ENCODE measurements at places on chromosomes 4 and X. TPM values are rescaled to one million over a fixed set of nuclear protein-coding genes. Genes with fewer than 3 reads are reported as not detected.

Gene MAGEB10
- not detected for total RNA-seq

Gene LRCH2
- total RNA-seq: 0.23 TPM

DNA sequence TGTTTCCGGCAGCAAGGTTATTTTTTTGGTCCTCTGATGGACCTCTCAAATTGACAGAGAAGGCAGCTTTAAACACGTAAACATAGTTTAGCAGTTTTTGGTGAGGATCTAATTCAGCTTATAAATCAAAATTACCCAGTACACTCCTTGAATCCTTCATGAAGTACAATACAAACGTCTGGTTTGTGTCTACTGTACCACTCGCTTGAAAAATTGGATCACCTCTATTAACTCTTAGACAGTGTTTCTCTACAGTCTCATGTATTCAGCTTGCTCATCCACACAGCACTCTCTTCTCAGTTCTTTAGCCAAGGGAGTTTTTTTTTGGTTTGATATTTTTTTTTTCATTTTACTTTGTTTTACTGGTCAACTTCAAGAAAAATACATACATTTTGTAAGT lies 113.5 kb downstream of the RNF150 start:
- no peak overlapping the region for H3K4me3 ChIP-seq
- no peaks in the 10 kb centered on the region for H3K27me3 ChIP-seq
- no peaks in the 10 kb centered on the region for H3K36me3 ChIP-seq
- no peaks in the 10 kb centered on the region for H3K4me1 ChIP-seq

Gene SPANXA2
- total RNA-seq: not detected

- no peaks in the 10 kb centered on the region for H3K36me3 ChIP-seq
- no peaks in the 10 kb centered on the region for H3K4me1 ChIP-seq
- DNase-seq: no peak
- H3K27me3 ChIP-seq: no peaks in the 10 kb centered on the region
- H3K27ac ChIP-seq: no peak overlapping the region
Measured at GRCh38 chr4:85751866-85752265, 276.9 kb downstream of the ARHGAP24 start.

Gene PDZD11
- total RNA-seq: 13.0 TPM

DNA sequence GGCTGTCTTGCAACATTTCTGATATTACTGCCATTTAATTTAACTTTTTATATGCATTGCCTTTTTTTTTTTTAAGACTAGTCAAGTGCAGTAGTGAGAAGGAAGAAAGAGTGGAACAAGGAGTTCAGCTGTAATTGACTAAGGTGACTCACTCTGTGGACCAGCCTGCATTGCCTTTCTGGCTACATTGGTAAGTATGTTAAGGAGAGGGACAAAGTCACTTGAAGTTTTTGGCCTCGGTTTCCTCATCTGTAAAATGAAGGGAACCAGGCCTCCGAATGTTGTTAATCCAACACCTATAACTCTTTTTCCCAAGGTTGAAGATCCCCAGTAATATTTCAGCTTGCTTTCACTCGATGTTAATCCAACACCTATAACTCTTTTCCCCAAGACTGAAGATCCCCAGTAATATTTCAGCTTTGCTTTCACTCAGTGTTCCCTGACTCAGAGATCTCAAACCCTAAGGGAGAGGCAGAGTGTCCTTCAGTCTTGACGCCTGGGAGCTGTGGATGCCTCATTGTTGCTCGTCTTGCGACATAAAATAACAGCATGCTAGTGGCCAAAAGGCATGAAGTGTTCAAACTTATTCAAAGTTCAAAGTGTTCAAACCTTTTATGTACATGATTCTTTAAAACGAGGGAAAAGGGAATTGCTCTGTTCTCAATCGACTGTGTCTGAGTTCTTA lies 102.0 kb downstream of the SORBS2 start:
- peak overlapping the region; percentile 97 for H3K27ac ChIP-seq
- H3K27me3 ChIP-seq: no peaks in the 10 kb centered on the region
- peaks cover 49% of the 10 kb centered on the region for H3K4me1 ChIP-seq
- no peaks in the 10 kb centered on the region for H3K36me3 ChIP-seq

Gene GPC4
- total RNA-seq: 1.3 TPM

Gene SSX2
- not detected for total RNA-seq

Gene PABPC5
- 0.22 TPM for total RNA-seq

DNA sequence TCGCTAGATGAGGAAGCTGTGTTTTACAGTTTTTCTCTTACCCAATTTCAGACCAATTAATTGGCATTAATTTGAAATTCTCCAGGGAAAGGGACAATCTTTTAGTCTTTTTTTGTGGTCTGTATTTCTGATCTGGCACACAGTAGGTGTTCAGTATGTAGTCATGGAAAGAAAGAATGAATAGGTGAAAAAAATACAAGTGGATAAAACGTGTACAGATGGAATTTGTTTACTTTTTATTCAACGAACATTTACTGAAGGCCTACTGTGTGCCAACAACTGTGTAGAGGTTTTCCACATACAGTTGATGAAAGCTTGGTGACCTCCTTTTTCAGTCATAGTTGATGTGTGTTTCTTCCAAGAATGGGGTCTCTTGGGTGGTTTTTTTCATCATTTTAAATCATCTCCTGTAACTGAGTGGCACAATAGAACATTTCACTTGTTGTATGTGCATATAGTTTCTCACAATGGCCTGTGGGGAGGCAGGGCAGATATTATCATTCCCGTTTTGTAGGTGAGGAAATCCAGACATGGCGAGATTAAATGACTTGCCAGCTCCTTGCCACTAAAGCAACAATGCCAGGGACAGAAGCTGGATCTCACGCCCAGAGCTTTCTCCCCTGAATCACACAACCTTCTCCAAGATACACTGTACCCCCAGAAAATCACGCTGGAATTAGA lies 102.4 kb downstream of the CEP135 start:
- no peak for DNase-seq
- no peaks in the 10 kb centered on the region for H3K4me1 ChIP-seq
- no peaks in the 10 kb centered on the region for H3K27me3 ChIP-seq
- no peaks in the 10 kb centered on the region for H3K36me3 ChIP-seq
- H3K4me3 ChIP-seq: no peak overlapping the region

Gene MAGEB5
- total RNA-seq: not detected

Gene ESX1
- total RNA-seq: not detected

- H3K4me3 ChIP-seq: no peak overlapping the region
- no peaks in the 10 kb centered on the region for H3K27me3 ChIP-seq
- no peaks in the 10 kb centered on the region for H3K4me1 ChIP-seq
- H3K36me3 ChIP-seq: no peaks in the 10 kb centered on the region
Measured at GRCh38 chr4:52576961-52577623, 82.0 kb downstream of the USP46 start.

DNA sequence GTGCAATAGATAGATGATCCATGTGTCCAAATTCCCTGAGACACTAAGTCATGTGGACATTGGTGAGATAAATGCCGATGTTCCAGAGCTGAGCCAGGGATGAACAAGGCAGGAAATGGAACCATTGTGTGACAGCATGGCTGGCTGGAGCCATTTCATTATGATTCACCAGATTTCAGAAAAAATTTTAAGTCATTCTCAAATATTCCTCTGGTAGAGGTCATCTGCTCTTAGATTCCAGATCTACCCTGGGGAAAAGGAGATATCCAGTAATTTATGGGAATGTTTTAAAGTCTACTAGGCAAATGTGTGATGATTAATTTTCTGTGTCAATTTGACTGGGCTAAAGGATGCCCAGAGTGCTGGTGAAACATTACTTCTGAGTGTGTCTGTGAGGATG lies 287.3 kb downstream of the STK32B start:
- no peak overlapping the region for H3K4me3 ChIP-seq
- no peaks in the 10 kb centered on the region for H3K27me3 ChIP-seq
- no peaks in the 10 kb centered on the region for H3K4me1 ChIP-seq
- H3K36me3 ChIP-seq: no peaks in the 10 kb centered on the region
- H3K27ac ChIP-seq: no peak overlapping the region
- no peak for DNase-seq

Gene KLB
- 17.5 TPM for total RNA-seq

Gene MAGEB2
- not detected for total RNA-seq

Gene CRMP1
- total RNA-seq: not detected

GRCh38 chr4:147658501-147658900 lies 25.5 kb downstream of the PRMT9 start:
- H3K27me3 ChIP-seq: no peaks in the 10 kb centered on the region
- H3K36me3 ChIP-seq: peaks cover 28% of the 10 kb centered on the region
- H3K27ac ChIP-seq: no peak overlapping the region
- no peak for DNase-seq
- no peak overlapping the region for H3K4me3 ChIP-seq

DNA sequence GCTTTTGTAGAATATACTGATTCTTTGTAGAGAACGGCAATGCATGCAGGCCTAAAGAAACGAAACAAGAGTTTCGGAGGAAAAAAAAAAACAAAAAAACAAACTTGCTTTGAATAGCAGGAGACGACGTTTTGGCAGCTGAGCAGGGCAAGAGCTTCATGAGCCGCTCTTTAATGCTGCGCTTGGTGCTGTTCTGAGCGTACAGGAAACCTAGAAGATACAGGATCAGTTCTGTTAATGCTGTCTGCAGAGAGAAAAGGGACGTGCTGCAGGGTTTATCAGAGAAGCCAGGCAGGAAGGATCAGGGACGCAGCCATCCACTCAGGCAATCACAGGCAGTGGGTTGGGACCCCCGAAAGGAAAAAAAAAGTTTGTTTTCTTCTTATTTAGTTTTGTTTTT lies 182.2 kb downstream of the PACRGL start:
- no peaks in the 10 kb centered on the region for H3K4me1 ChIP-seq
- no peak overlapping the region for H3K4me3 ChIP-seq
- H3K27ac ChIP-seq: no peak overlapping the region

DNA sequence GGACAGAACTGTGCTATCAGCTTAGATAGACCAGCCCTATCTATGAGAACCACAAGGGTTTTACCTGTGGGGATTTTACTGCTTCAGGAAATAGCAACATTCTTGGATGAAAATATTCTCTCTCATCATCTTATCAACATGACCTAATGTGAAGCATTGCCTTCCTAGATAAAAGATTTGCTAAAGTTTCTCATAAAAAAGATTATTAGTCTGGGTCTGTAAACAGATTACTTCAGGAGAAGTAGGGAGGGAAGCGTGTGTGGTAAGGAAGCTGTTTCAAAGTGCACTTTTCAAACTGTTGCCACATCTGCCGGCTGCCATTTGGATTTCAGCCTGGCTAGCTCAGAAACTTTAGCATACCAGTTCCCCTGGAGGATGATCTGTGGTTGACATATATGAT lies at the start of gene NOX1:
NOX1 (minus strand) TSS at position 35 of the 400 bp plus-strand sequence. CDS start 220 bp downstream, outside the sequence.
- H3K4me1 ChIP-seq: no peaks in the 10 kb centered on the region
- no peak for DNase-seq
- no peaks in the 10 kb centered on the region for H3K36me3 ChIP-seq
- no peak within 1 kb of the TSS for H3K4me3 ChIP-seq
- H3K27me3 ChIP-seq: no peaks in the 10 kb centered on the region
- H3K27ac ChIP-seq: no peak within 1 kb of the TSS

DNA sequence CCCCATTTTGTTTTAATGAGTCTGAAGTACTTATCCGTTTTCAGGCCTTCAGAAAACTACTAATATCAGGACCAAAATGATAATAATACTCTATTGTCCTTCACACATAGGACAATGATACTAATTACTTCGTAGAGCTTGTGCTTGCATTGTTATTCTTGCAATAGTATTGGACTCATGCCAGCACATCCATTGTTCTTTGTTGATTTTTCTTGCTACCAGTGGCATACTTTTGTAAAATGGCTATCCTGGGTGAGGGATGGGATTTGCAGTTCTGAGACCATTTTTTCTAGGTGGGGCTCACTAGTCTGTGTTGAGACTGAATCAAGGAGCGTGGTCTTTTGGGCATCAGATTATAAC lies 195.3 kb downstream of the MAML3 start:
- H3K4me1 ChIP-seq: no peaks in the 10 kb centered on the region
- no peak overlapping the region for H3K4me3 ChIP-seq
- H3K36me3 ChIP-seq: no peaks in the 10 kb centered on the region
- no peak for DNase-seq

GRCh38 chr4:6430927-6431326 lies 41.5 kb downstream of the PPP2R2C start:
- H3K27me3 ChIP-seq: no peaks in the 10 kb centered on the region
- H3K27ac ChIP-seq: no peak overlapping the region
- no peaks in the 10 kb centered on the region for H3K4me1 ChIP-seq
- H3K4me3 ChIP-seq: no peak overlapping the region

- H3K4me3 ChIP-seq: no peak overlapping the region
- no peak overlapping the region for H3K27ac ChIP-seq
- no peaks in the 10 kb centered on the region for H3K27me3 ChIP-seq
Measured at GRCh38 chr4:60579335-60579734, 620.8 kb upstream of the ADGRL3 start.

- H3K27me3 ChIP-seq: no peaks in the 10 kb centered on the region
- no peak overlapping the region for H3K27ac ChIP-seq
- DNase-seq: no peak
- H3K36me3 ChIP-seq: no peaks in the 10 kb centered on the region
Measured at GRCh38 chrX:9912351-9913145, 54.6 kb upstream of the CLDN34 start.

Gene CT47A1
- total RNA-seq: not detected

Gene CXorf65
- not detected for total RNA-seq

Gene SYN1
- total RNA-seq: 0.29 TPM

DNA sequence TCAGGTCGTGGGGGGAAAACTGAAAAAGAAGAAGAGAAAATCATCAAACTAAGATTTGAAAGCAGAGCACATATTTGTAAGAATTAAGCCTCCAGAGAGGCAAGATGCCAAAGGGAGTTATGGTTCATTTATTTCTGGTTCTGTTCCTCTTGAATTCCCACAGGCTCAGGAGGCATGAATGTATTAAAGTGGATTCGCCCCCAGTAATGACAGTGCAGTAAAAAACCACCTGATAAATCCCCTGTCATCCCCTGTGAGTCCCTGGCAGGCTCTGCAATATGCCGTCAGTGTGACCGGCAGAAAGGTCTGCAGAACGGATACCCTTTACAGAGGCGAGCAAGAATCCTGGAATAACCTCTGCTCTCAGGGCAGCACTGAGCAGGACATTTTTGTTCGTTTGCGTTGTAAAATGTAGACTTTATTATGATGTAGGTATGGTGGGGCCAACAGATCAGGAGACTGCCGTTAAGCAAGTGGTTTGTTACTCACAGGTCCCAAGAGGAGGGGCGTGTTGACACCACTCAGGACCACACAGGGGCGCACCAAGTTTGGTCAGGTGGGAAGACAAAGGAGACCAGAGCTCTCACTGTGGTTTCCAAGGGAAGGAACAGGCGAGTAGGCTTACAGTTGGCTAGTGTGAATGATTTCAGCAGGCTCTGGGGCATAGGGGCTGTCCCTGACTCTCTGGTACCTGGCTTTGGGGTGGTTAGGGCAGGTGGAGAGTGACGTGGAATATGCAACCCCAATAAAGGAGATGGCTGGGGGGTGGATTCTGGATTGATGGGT lies 75.3 kb downstream of the DHRSX start:
- no peaks in the 10 kb centered on the region for H3K27me3 ChIP-seq
- H3K36me3 ChIP-seq: no peaks in the 10 kb centered on the region
- no peak for DNase-seq
- no peak overlapping the region for H3K27ac ChIP-seq

Gene MID1
- total RNA-seq: 3.5 TPM

Gene SPIN4
- 3.4 TPM for total RNA-seq

Measured in right lobe of liver (tissue), 6 donors.